EH (cell line): ENCODE measurements at places on chromosomes 6 and 20.

DNA sequence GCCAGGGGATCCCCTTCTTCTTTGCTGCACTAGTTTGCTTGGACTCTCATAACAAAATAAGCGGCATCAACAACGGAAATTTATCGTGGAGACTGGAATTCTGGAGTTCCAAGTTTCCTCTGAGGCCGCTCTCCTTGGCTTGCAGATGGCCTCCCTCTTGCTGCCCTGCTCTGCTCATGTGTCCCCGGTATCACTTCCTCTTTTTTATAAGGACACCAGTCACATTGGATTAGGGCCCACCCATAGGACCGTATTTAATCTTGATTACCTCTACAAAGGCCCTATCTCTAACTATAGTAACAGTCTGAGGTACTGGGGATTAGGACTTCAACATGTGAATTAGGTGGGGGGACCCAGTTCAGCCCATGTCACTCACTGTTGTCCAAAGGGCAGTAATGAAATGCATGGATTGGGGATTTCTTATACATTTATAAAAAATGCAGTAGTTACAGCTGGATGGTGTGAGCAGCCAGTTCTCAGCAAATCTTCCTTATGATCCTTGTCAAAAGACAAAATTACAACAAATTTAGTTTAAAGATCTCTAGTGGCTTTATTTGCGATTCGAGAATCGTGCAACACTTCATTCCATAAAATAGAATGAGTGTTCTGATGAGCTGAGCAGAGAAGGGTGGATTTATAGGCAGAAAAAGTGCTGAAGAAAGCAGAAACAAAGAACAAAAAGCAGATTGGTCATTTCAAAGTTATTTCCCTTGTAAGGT is 59.3 kb upstream of the AKAP12 start:
- DNase-seq: no peak

GRCh38 chr6:56096946-56097621 is 150.3 kb downstream of the COL21A1 start:
- no peak for DNase-seq

GRCh38 chr6:17871836-17872235 is 115.6 kb downstream of the KIF13A start:
- DNase-seq: peak; percentile 49

DNA sequence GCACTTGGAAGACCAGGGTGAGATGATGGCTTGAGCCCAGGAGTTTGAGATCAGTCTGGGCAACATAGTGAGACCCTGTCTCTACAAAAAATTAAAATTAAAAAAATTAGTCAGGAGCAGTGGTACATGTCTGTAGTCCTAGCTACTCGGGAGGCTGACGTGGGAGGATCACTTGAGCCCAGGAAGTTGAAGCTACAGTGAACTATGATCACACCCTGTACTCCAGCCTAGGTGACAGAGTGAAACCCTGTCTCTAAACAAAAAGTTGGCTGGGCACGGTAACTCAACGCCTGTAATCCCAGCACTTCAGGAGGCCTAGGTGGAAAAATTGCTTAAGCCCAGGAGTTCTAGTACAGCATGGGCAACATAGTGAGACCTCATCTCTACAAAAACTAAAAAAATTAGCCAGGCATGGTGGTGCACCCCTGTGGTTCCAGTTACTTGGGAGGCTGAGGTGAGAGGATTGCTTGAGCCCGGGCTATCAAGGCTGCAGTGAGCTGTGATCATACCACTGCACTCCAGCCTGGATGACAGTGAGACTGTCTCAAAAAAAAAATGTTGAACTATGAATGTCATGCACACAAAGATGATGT is 60.8 kb upstream of the MYL9 start:
- no peak for DNase-seq

DNA sequence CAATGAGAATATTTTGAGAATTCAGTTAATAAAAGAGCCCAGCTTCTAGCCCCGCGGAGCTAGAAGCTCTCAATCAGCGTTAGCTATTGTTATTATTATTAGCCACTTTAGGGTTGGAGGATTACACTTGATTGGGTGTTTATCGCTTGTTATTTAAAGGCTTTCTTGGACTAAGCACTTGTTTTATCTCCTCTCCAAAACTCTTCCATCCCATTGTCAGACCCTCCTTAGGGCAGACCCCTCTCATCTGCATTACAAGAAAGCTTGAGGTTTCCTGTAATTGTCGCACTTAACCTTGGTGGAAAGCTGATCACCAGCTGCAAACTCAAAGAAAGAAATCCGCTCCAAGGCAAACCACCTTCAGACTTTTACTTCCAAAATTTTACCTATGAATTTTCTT is 4.8 kb downstream of the DPPA5 start:
- DNase-seq: no peak

- DNase-seq: no peak
Measured at GRCh38 chr20:12019715-12020114, 102.0 kb downstream of the BTBD3 start.

DNA sequence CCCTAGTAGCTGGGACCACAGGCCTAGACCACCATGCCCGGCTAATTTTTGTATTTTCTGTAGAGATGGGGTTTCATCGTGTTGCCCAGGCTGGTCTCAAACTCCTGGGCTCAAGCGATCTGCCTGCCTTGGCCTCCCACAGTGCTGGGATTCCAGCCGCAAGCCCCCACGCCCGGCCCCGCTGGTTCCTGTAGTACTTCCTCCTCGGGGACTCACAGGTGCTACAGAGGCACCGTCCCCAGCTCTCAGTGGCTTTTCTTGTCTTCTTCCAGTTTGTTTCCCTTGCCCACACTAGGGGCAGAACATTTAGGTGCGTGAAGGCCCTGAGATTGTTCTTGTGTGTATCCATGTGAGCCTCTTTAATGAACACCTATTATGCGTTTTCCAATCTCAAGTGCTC is 773 bp upstream of the ZBP1 start:
- no peak for DNase-seq

GRCh38 chr6:80543598-80544222 is 437.2 kb downstream of the BCKDHB start:
- peak; percentile 82 for DNase-seq

- DNase-seq: no peak
Measured at GRCh38 chr6:21188505-21189223, 404.9 kb upstream of the SOX4 start.

GRCh38 chr20:36932476-36933426 is 18.8 kb downstream of the SAMHD1 start:
- DNase-seq: peak; percentile 73

- no peak for DNase-seq
Measured at GRCh38 chr6:117530467-117531242, 48.2 kb downstream of the DCBLD1 start.

DNA sequence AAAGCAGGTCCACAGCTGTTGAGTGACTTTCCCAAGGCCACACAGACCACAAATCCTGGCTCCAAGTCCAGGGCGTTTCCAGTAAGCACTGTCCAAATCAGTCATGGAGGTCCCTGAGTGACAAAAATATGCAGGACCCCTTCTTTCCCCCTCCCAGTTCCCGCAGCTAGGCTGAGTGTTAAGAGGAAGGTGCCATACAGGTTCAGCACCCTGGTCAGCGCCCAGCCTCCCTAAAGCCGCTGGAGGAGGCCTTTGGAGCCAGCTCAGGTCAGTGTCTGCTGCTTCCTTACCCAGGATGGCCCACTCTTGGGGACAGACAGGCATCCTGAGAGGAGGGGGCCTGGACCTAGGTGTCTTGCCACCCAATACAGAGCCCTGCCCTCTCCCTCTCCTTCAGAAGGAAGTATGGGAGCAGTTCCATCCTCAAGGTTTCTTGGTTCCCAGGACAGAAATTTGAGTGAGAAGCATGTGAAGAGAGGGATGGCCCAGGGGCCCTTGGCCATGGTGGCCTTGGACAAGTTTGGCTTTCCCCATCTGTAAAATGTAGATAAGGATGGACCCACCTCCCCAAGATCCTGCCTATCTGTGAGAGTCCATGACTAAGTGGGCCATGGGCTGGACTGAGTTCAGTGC is 13.2 kb downstream of the TMEM74B start:
- DNase-seq: peak; percentile 60

GRCh38 chr6:51387907-51388306 is 569.2 kb downstream of the TFAP2B start:
- no peak for DNase-seq

DNA sequence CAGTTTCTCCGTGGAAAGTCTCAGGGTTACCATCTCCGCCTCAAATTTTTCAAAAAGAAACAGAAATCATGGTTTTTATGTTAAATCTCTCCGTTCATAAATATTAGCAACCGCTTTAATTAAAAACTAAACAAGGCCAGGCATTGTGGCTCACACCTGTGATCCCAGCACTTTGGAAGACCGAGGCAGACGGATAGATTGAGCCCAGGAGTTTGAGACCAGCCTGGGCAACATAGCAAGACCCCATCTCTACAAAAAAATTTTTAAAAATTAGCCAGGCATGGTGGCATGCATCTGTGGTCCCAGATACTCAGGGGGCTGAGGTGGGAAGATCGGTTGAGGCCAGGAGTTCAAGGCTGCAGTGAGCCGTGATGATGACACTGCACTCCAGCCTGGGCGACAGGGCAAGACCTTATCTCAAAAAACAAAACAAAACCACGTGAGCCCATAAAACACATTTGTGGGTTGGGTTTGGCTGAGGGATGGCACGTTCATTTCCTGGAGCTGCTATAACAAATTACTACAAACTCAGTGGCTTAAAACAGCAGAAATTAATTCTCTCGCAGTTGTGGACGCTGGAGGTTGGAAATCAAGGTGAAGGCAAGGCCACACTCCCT is 223.2 kb downstream of the ZNF217 start:
- DNase-seq: no peak

DNA sequence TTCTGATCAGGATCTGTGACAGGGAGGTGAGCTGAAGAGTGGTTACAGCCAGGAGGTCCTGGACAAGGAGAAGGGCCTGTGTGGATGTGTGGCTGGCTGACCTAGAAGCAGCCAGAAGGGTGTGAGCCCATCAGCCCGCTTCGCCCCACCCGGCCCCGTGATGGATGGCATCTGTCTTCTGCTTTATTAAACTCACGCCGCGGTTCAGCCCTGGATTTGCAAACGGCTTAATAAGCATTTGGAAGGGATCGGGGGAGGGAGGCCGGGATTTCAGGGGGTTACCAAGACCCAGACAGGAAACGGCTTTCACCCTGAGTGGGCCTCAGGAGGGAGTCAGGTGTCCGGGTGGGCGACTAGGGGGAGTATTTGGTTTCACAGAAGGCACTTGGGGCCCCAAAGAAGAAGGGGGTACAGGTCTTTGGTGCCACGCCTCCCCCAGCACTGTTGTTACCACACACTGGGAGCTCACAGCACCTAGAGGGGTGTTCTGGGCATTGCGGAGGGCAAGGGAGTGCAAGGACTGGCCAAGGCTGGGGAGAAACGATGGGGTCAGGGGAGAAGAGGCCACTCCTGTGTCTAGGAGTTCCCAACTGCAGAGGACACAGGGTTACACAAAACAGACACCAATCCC is 53.8 kb upstream of the FOXP4 start:
- no peak for DNase-seq
